ENCODE measurements at places on chromosomes 3 and 15.

- peak; percentile 66 for DNase-seq
Observed at GRCh38 chr3:48086705-48087104, 70.5 kb upstream of the MAP4 start.

DNA sequence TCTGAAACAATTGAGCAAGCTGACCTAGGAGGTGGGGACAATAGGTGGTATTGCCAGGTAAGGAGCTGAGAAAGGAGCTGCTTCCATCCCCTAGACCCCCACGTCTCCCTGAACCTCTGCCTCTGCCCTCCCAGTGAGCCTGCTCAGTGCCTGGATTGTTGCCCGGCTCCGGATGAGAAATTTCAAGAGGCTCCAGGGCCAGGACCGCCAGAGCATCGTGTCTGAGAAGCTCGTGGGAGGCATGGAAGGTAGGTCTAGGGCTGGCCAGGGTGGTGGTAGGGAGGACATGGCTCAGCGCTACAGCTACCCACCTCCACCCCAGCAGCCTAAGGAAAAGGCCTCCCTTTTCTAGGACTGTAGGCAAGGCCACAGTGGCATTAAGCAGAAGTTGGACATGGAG is 13.3 kb downstream of the DUOX1 start:
- no peak for DNase-seq

DNA sequence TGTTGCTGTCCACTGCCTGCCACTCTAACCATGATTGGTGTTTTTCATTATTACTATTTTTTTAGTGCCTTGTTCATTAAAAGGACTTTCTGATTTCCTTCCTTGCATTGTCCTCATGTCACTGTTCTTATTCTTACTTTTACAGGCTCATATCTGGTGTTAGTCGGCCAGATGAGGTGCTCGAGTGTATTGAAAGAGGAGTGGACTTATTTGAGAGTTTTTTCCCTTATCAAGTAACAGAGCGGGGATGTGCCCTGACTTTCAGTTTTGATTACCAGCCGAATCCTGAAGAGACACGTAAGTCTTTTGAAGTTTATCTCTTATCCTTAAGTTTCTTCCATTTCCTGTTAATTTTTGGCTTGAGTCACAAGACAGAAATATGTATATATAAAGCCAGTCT is 23.2 kb downstream of the QTRT2 start:
- peak; percentile 6 for DNase-seq

DNA sequence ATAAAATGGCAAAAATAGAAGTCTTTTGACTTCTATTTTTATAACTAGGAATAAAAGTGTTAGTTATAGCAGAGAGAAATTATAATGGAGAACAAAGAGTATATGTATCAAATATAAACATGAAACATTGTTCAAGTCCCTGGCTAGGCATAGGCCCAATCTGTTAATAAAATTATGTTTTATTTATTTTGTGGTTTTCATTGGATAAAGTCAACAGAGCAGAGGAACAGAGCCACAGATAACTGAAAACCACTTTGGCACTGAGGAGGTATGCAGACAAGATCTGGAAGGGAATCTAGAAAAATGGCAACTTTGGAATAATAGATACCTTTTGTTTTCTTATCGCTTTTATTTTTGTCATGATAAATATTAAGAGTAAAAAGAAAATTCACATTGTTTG is 50.4 kb upstream of the ICE2 start:
- DNase-seq, result no peak

GRCh38 chr3:28039234-28039633 is 202.2 kb upstream of the CMC1 start:
- no peak for DNase-seq

DNA sequence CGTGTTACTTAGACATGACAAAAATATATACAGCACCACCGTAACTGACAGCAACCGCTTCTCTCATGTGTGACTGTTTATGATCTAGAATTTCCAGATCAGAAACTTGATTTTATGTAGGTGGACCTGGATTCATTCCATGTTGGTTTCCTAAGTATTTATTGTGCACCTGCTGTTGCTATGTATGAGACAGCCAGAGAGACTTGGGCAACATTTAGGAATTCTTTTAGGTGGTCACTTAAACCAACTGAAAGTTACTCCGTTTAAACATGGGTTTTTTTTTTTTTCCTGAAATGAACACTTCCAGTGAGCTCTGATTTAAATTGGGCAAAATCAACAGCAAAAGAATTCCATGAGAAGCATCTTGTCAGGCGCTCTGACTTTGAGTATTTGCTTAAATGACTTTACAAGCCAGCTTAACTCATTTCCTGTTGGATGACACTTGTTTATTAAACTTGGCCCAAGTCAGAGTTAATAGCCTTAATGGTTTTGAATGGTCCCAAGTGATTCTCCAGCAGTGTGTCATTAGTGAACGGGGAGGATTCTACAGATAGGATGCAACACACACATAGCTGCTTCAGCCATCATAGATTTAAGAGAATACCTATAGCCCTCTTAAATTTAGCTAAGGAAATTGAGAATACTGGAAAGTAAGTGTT is 31.8 kb downstream of the MITF start:
- peak; percentile 62 for DNase-seq

DNA sequence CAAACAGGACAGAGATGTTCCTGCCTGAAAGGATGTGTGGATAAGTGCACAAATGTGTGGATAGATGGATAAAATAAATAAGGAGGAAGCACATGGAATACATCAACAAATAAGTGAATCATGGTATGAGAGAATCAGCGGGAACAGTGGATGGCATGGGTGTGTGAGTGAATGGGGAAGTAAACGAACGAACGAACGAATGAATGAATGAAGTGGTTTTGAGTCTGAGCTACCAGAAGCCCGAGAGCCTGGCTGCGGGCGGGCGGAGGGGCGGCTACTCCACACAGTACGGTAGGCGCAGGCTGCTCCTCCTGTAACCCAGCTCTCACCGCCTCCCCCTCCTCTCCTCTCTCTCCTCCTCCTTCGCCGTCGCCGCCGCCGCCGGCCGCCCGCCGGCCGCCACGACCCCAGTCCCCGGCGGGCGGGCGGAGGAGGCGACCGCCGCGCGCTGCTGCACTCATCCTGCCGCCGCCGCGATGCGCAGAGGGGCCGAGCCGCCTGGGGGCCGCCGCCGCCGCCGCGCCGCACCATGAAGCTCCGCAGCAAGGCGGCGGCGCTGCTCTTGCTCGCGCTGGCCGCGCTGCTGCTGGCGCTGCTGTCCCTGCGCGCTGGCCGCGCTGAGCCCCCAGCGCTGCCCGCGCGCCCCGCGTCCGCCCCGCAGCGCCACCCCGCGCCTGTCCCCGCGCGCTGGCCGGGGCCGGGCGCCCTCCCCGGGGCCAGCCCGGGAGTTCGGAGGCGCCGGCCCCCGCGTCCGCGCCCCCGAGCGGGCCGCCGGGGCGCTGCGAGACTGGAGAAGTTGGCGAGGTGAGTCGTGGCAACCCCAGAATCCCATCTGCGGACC is at the start of gene GXYLT2:
TSS of gene GXYLT2 (plus strand) at position 342 of the 841 bp plus-strand sequence. CDS start at position 530, 188 bp downstream.
- peak; percentile 66 for DNase-seq

All from fibroblast of mammary gland (primary cell).